WERI-Rb-1 (cell line): ENCODE measurements at places on chromosomes 4 and X.

GRCh38 chrX:39941332-39941920 lies 156.3 kb downstream of the BCOR start:
- DNase-seq, result no peak

- peak; percentile 11 for DNase-seq
Observed at GRCh38 chr4:71130827-71131603, 137.6 kb downstream of the DCK start.

GRCh38 chr4:1599491-1600210 lies 84.5 kb downstream of the FAM53A start:
- DNase-seq, result no peak

GRCh38 chr4:128468123-128468989 lies 180.7 kb upstream of the PGRMC2 start:
- DNase-seq, result no peak

GRCh38 chr4:53365121-53365485 lies 758 bp downstream of the SCFD2 start:
- no peak for DNase-seq

GRCh38 chrX:11786862-11787261 lies 28.8 kb downstream of the MSL3 start:
- DNase-seq, result no peak

GRCh38 chr4:42955746-42956505 lies 63.4 kb downstream of the GRXCR1 start:
- peak; percentile 8 for DNase-seq

DNA sequence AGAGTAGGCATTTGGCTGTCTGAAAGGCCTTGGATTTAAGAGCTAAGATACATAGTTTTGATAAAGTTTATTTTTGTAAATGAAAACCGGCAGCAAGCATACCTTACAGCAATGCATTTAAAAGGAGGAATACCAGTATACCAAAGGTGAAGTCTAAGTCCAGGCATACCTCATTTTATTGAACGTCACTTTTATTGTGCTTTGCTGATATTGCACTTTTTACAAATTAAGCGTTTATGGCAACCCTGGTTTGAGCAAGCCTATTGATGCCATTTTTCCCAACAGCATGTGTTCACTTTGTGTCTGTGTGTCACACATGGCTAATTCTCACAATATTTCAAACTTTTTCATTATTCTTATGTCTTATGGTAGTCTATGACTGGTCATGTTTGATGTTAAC lies 8.4 kb upstream of the SLC6A14 start:
- no peak for DNase-seq

DNA sequence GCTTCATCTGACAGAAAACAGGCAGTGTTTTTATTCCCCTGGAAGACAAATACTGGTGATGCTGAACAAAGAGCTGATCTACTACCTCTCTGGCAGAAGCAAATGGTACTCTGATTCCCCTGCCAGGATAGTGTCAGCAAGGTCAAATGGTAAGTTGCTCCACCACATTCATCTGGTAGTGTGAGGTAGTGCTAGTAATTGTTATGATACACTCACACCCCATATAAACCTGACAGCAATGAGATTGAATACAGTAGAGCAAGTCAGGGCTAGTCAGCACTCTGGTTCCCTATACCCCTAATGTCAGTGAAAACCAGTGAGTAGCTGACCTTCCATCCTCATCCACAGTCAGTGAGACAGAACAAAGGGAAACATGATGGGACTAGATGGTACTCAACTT lies 3.4 kb upstream of the SPIN4 start:
- DNase-seq, result no peak

DNA sequence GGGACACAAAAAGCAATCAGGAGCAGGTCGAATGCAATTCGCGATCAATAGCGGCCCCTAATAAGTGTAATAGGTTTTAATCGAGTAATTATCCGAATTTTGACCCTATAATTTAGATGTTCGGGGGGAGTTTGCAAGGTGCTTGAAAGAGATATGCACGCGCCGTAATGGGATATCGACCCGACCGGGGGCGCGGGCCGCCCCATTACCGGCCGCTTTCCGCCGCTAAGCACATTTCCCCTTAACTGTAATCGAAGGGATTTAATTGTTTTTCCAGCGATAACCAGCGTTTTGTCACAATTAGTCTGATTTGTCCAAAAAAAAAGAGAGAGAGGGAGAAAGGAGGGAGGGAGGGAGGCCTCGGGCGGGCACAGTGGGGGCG lies 997 bp downstream of the NKX1-1 start:
- DNase-seq, result no peak

DNA sequence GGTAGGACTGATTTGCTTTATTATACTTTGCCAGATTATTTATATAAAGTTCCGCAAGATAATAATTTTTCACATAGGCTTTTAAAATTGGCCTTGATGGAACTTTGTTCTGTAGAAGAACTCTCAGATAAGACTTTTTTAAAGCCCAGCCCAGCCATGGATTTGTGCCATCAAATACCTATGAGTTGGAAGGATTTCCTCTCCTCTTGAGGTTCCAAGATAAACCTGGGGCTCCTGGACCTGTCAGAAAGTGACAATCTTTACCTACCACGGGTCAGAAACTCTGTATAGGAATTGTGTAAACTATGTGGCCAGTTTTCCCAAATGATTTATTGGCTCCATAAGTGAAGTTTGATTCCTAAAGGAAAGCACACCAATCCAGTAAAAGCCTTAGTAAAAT lies 271.9 kb upstream of the GRID2 start:
- no peak for DNase-seq

GRCh38 chr4:74475091-74475800 lies 30.3 kb downstream of the AREG start:
- no peak for DNase-seq

GRCh38 chrX:22053481-22053880 lies 21.4 kb downstream of the PHEX start:
- no peak for DNase-seq

DNA sequence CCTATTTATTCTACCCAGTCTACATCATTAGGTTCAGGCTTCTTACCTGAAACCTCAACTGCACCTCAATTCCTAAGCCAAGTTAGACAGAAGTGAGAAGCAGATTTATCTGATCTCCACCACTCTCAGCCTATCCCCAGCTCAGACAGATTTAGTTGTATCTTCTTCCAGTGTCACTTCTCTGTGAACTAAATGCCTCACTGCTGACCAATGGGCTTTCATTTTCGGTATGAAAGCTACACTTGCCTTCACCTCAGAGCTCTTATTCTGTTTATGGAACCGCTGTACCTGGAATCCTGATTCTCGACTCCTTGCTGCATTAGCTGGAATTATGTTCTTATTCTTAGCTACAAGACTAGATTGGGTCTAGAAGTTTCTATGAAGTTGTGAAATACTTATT lies 833.2 kb downstream of the CCSER1 start:
- DNase-seq, result no peak

DNA sequence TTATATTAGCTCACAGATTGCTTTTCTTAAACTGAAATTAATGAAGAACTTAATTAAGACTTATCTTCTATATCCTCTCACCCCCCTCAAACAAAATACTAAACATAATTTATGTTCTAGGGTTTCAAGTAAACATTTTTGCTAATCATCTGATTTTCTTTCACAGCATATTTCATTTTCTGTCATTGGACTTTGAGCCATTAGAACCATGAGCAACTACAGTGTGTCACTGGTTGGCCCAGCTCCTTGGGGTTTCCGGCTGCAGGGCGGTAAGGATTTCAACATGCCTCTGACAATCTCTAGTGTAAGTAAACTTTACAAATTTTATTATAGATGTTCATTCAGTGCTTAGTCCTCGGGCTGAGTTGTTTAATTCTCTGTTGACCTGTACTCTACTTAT lies 3.3 kb downstream of the PDLIM5 start:
- DNase-seq, result no peak

DNA sequence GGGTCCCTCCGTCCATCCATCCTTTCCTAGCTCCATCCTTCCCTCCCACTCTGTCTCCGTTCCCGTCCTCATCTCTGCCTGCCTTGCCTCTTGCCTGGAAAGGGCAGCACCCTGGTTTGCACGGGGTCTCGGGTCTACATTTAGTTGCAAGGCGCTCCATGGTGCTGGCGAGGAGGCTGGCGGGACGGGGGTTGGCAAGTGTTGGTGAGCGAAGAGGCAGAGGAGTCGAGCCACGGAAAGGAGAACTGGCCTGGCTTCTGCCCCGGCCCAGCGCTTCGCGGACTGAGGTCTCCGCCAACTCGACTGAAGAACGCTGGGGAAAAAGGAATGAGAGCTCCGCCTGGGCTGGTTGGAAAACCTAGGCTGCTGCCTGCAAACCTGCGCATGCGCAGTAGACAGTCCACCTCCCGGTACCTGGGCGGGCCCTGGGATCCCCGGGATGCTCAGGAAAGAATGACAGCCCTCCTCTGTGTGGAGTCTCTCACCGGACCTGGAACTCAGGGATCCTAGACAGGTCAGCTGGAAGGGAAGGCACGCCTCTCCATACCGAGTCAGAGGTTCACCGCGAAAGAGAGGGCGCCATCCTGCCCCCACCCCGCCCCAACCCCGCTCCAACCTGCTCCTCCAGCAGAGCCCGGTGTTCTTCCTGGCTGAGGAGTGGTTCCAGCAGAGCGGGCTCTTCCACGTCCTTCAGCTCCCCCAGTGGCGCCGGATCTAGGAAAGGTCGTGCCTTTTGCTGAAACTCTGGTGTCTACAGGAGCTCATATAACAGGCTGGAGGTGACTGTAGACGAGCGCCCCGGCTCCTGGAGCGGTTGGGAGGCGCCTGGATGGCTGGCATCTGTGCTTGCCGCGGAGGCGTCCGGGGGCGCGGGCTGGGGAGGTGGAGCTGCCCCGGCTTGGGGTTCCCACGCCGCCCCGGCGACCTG lies 6.0 kb downstream of the FRG2 start:
- peak; percentile 66 for DNase-seq

- no peak for DNase-seq
Observed at GRCh38 chr4:116197317-116197809, 888.0 kb downstream of the TRAM1L1 start.

- DNase-seq, result no peak
Observed at GRCh38 chrX:136689436-136689835, 41.5 kb downstream of the CD40LG start.

DNA sequence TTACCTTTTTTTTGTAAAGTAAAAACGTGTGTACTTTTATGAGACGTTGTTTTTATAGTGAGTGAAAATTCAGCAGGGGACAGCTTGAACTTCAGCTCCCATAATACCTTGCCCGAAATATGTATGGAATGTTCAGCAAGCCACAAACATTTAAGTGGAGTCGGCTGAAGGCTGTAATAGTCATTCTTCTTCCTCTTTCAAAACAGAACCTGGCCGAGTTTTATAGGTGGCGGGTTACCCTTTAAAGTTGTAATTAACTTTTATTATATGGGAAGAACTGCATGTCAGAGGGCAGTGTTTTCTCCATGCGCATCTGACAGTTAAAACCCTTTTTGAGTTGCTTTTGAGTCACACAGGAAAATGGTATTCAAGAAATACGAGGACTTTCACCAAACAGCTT lies 50.7 kb downstream of the CLDN34 start:
- no peak for DNase-seq

- DNase-seq, result no peak
Observed at GRCh38 chrX:139581068-139581467, 50.5 kb downstream of the F9 start.

GRCh38 chrX:30787012-30787411 lies 102.0 kb downstream of the TAB3 start:
- DNase-seq, result no peak

- DNase-seq, result no peak
Observed at GRCh38 chr4:41647383-41647782, 101.1 kb downstream of the PHOX2B start.

- no peak for DNase-seq
Observed at GRCh38 chr4:126168484-126168883, 853.7 kb downstream of the FAT4 start.

- DNase-seq, result no peak
Observed at GRCh38 chr4:8451440-8452182, 11.0 kb downstream of the TRMT44 start.

- DNase-seq, result no peak
Observed at GRCh38 chr4:132026166-132026565, 1122.9 kb upstream of the PCDH10 start.

- DNase-seq, result no peak
Observed at GRCh38 chr4:42543762-42544161, 113.1 kb downstream of the ATP8A1 start.

DNA sequence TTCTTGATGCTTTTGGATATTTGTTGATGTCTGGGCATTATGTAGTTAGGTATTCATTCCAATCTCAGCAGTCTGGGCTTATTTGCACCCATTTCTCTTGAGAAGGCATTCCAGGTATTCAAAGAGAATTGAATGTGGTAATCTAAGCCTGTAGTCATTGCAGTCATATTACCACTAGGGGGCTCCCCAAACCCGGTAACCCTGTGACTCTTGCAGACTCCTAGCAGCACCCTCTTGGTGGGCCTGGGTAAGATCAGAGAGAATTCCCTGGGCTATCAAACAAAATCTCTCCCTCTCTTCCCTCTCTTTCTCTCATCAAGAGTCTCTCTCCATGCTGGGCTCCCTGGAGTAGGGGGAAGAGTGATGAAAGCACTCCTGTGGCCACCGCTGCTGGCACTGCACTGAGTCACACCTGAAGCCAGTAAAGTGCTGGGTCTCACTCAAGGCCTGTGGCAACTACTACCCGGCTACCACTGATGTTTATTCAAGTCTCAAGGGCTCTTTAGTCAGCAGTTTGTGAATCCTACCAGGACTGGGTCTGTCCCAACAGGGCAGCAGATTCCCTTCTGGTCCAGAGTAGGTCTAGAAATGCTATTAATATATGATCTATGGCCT lies 187.7 kb upstream of the NUDT10 start:
- DNase-seq, result peak; percentile 47

DNA sequence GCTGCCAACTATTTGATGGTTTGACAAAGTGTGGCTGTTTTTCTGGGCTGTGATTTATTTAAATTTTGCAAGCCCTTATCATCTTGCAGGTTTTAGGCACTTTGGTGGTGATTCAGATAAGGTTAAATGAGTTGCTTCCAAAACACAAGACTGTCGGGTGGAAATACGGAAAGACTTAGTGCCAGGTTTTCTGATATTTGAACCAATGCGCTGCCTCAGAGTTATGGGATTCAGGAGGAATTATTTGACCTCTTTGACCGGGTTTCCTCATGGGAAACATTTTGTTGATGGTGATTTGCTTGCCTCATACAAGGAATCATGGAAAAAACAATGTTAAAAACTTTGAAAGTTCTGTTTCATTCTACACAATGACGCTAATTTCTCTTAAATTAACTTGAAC lies 136.1 kb upstream of the MAP9 start:
- DNase-seq, result no peak

GRCh38 chr4:53777244-53777984 lies 186.1 kb upstream of the LNX1 start:
- DNase-seq, result no peak

DNA sequence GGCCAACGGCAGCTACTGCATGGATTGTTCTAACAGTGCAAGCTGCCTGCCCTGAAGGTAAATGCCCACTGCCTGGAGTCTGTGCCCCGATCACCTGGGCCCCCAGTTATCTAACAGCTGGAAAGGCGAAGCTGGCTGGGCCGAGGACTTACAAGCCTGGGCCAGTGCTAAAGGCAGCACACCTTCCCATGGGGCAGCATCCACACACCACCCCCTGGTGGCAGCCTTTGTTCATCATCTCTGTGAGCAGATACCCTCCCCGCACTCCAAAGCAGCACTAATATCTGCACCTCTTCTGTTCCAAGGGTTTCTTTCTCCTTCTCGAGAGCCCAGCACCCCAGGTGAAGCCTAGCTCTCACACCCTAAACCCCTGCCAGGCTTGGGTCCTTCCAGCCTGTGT lies 7.6 kb downstream of the SLC2A9 start:
- DNase-seq, result peak; percentile 81
